ENCODE measurements at places on chromosomes 1 and 21.

DNA sequence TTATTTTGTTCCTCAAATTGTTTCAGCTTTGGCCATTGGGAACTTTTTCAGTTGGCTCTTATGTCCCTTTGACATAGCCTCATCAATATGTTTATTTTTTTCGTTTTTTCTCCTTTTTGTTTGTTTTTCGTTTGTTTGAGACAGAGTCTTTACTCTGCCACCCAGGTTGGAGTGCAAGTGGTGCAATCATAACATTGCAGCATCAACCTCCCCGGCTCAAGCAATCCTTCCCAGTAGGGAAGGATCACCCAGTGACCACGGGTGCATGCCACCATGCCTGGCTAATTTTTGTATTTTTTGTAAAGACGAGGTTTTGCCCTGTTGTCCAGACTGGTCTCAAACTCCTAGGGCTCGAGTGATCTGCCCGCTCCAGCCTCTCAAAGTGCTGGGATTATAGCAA, 8.1 kb downstream of the POLR3GL start:
- no peak for DNase-seq

GRCh38 chr21:44082648-44083440, 24.4 kb upstream of the PWP2 start:
- no peak for DNase-seq

- DNase-seq, result no peak
Observed at GRCh38 chr1:227245613-227246320, 72.5 kb downstream of the CDC42BPA start.

DNA sequence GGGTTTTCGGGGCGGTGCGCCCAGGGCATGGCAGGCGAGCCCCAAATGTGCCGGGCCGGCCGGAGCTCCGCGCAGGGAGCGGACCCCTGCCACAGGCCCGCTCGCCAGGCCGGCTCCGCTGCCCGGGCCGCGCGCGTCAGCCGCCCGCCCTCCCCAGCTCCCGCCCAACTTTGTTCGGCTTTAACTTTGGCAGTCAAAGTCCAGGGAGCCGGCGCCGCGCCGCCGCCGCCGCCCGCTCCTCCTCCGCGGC, 488 bp downstream of the SLC35D1 start:
- DNase-seq, result peak; percentile 8

- DNase-seq, result no peak
Observed at GRCh38 chr1:36693603-36694002, 210.9 kb upstream of the CSF3R start.

DNA sequence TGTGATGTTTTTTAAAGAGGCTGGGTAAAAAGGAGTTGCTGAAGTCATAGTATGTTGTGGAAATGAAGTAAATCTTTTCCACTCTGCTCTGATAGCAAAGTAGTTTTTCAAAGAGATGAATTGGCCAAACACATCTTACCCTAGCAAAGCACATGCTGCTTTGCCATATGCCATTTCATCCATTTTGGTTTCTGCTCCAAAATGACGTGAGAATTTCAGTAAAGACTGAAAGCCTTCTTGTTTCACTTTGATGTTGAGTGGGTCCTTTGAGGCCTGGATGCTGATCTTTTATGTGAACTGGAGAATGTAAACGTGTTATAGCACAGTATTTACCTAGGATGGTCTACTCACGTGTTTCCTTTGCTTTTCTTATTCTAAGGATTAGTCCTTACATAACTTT, 73.3 kb upstream of the PGD start:
- no peak for DNase-seq

GRCh38 chr1:224450159-224450558, 15.6 kb upstream of the WDR26 start:
- DNase-seq, result no peak

DNA sequence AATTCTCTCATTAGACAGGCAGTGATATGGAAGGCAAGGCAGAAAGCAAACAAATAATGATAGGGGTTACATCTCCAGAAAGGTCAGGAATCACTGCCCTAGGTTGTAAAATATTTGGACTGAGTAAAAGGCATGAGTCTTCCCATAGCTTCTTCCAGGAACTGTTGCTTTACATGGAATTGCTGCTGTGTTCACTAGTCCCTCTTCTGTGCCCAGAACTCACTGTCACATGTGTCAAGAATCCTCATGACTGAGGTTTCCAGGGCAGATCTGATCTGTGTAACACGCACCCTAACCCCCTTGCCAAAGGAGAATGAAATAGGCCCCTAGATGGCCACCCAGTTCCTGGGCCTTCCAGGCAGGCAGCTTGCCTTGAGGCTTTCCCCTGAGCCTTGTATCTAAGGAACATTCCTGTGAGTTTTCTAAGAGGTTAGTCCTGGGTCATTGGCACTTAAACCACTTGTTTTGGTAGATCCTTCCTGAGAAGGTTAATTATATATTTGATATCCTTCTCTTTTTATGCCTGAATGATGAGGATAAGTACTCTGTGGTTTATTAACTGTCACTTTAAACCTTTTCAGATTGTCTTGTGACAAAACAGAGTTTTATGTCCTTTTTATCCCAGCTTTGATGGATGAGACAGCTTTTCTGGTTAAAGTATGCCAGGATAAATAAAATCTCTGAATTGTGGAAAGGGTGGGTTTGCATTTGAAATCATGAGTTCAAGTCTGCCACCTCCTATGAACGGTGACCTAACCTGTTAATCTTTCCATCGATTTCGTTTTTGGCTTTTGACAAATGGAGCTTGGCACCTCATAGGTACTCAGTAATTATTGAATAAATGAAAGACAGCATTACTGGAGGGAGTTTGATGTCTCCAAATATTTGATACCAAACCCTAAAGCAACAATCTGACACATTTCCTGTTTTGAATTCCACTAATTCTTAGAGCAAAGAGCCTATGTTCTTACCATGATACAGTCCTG, 163.3 kb downstream of the DHRS3 start:
- DNase-seq, result no peak

DNA sequence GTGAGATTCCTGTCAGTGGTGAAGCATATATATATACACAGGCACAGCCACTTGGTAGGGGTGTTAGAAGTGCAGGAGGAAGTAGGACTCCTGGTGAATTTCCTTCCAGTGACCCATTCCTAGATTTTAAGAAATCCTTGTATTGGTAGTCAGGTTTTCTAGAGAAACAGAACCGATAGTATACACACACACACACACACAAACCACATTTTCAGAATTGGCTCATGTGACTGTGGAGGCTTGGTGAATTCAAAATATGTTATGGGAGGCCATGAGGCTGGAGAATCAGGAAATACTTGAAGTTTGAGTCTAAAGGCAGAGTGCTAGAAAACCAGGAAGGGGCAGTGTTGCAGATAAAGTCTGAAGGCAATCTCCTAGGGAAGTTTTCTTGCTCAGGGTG, 114.2 kb downstream of the FCRL5 start:
- DNase-seq, result no peak

DNA sequence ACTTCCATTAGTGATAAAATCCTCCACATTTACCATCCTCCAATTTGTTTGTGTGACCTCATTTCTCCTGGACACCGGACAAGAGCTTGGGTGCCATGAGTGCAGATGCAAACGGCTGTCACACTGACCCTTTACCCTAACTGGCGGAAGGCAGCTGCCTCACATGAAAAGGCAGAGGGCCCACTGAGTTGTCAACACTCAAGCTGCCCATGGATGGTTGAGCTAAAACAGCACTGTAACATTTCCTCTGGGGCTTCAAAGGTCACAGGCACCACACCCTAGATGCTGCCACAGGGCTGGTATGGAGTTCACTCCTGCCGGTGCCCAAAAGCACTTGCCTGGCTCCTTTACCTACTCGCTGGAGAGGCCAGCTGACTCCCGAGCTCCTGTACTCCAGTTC, 653.4 kb downstream of the KCNT2 start:
- no peak for DNase-seq

GRCh38 chr1:58670181-58670580, 29.7 kb downstream of the MYSM1 start:
- no peak for DNase-seq

GRCh38 chr1:3555131-3555920, 56.0 kb downstream of the MEGF6 start:
- no peak for DNase-seq

- no peak for DNase-seq
Observed at GRCh38 chr1:160459056-160459455, 58.7 kb downstream of the VANGL2 start.

DNA sequence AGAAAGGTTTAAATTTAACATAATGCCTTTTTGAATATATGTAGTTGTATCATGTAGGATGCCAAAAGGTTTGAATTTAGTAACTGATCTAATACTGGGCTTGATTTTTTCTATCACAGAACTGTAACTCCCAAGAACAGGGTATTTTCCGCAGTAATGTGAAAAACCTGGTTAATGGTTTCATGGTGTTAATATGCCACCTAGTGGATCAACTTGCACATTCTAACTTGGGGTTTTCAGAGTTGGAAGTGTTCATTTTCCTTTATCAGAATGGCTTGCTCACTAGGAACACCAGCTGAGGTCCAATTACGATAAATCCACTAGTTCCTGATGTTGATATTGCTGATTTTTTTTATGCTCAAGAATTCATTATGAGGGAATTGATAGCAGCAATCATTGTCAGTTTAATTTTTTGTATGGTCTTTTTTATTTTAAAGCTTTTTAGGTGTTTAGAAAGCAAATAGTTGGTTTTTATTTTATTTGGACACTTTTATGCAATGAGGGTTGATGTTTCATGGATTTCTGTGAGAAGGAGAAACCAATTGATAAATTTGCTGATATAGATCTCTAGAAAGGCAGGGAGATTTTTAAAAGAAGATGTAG, 157.2 kb downstream of the PLA2G4A start:
- DNase-seq, result no peak

DNA sequence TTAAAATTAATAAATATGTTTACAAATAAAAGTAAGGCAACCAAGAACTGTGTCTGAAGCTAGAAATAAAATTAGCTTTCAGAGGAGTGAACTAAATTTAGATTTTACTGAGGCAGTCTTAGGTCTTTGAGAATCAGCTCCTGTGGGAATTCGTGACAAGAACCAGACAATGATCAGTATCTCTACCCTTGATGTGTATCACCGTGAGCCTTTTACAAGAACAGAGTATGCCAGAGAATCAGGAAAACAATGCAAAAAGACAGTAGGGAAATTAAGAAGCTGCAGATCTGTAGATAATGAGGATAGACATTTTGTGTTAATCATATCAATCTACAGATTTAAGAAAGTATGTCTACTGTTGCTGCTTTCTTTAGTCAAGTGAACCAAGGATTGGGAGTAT, 351.0 kb downstream of the COL11A1 start:
- DNase-seq, result no peak
